Endothelial cell of umbilical vein (primary cell): ENCODE measurements at places on chromosomes 16 and 17. TPM values are rescaled to one million over a fixed set of nuclear protein-coding genes. Genes with fewer than 3 reads are reported as not detected.

- H3K27ac ChIP-seq = no peak overlapping the region
- H3K4me3 ChIP-seq = no peak overlapping the region
- no peaks in the 10 kb centered on the region for H3K4me1 ChIP-seq
- no peaks in the 10 kb centered on the region for H3K36me3 ChIP-seq
Measured at GRCh38 chr16:50862818-50863643, 121.1 kb downstream of the CYLD start.

DNA sequence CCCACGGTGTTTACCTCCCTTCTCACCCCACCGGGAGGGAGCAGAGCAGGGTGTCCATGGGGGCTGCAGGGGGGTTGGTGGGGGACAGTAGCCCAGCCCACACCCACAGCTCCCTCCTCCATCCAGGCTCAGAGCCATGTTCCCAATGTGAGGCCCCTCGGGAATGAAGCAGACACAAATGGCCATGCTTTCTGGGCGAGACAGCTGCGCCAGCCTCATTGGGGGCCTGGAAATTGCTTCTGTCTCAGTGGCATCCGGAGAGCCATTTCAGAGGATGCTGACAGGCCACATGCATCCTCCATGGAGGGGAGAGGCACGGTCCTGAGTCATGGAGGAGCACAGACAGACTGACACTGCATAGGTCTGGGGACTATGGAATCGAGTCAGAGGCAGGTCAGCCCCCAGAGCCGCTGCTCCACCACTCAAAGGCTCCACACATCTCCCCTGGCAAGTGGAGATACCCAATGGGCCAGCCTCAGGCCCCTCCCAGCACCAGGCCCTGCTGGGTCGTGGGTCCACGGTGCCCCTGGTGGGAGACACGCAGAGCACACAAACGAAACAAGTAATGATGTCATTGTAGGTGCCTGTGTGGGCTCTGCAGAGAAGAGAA, 59.6 kb upstream of the ENPP7 start:
- DNase-seq = no peak
- H3K27me3 ChIP-seq = no peaks in the 10 kb centered on the region
- no peak overlapping the region for H3K4me3 ChIP-seq
- H3K4me1 ChIP-seq = no peaks in the 10 kb centered on the region
- no peak overlapping the region for H3K27ac ChIP-seq
- H3K36me3 ChIP-seq = no peaks in the 10 kb centered on the region

- H3K36me3 ChIP-seq = no peaks in the 10 kb centered on the region
- peaks cover 2% of the 10 kb centered on the region for H3K27me3 ChIP-seq
- DNase-seq = no peak
- no peaks in the 10 kb centered on the region for H3K4me1 ChIP-seq
Measured at GRCh38 chr16:85979605-85980004, 80.6 kb downstream of the IRF8 start.

The HEATR9 gene
- total RNA-seq = not detected in 2 replicates

The KRTAP1-1 gene
- total RNA-seq = not detected in 2 replicates

- peaks cover 22% of the 10 kb centered on the region for H3K4me1 ChIP-seq
- peak; percentile 72 for DNase-seq
- H3K27ac ChIP-seq = peak overlapping the region; percentile 71
- H3K36me3 ChIP-seq = peaks cover 23% of the 10 kb centered on the region
- H3K27me3 ChIP-seq = no peaks in the 10 kb centered on the region
- H3K4me3 ChIP-seq = no peak overlapping the region
Measured at GRCh38 chr17:43517615-43518386, 28.3 kb downstream of the ETV4 start.

The CSF3 gene
- total RNA-seq = 2.4 and 2.9 TPM in 2 replicates

The MOSMO gene
- total RNA-seq = 22.0 and 23.2 TPM in 2 replicates

DNA sequence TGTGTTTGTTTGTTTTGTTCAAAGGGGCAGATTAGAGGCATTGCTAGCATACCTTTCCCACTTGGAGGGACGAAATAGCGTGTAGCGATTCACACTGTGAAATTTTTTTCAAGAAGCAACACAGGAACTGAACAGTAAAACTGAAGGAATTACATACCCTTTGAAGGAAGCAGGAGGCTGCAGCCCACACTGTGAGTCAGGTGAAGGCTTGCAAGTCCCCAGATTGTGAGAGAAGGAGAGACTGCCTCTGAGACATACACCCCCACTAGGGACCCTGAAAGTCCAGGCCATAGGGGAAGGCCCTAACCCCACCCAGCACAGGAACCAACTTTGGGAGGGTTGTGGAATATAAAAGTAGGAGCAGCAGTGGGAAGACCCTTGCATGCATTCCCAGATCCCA, 69.6 kb upstream of the HS3ST3A1 start:
- no peak overlapping the region for H3K4me3 ChIP-seq
- H3K27ac ChIP-seq = no peak overlapping the region
- no peaks in the 10 kb centered on the region for H3K36me3 ChIP-seq
- H3K4me1 ChIP-seq = no peaks in the 10 kb centered on the region
- H3K27me3 ChIP-seq = no peaks in the 10 kb centered on the region

The MAP2K4 gene
- total RNA-seq = 17.5 and 21.0 TPM in 2 replicates

GRCh38 chr16:31868691-31869167, 4.9 kb upstream of the ZNF267 start:
- no peaks in the 10 kb centered on the region for H3K36me3 ChIP-seq
- peaks cover 24% of the 10 kb centered on the region for H3K4me1 ChIP-seq
- no peak overlapping the region for H3K4me3 ChIP-seq
- peak overlapping the region; percentile 56 for H3K27ac ChIP-seq
- peaks cover 2% of the 10 kb centered on the region for H3K27me3 ChIP-seq
- DNase-seq = peak; percentile 77

- H3K4me3 ChIP-seq = no peak overlapping the region
- peaks cover 45% of the 10 kb centered on the region for H3K4me1 ChIP-seq
- peak overlapping the region; percentile 63 for H3K27ac ChIP-seq
- DNase-seq = peak; percentile 23
Measured at GRCh38 chr17:2395258-2396181, 5.3 kb downstream of the MNT start.

The GDPD1 gene
- 4.3 and 4.9 TPM in 2 replicates for total RNA-seq

The TMIGD1 gene
- not detected in 2 replicates for total RNA-seq

GRCh38 chr17:59521465-59522126, 43.8 kb upstream of the DHX40 start:
- H3K27me3 ChIP-seq = peaks cover 9% of the 10 kb centered on the region
- no peak overlapping the region for H3K4me3 ChIP-seq
- H3K4me1 ChIP-seq = no peaks in the 10 kb centered on the region
- H3K27ac ChIP-seq = no peak overlapping the region
- no peaks in the 10 kb centered on the region for H3K36me3 ChIP-seq

DNA sequence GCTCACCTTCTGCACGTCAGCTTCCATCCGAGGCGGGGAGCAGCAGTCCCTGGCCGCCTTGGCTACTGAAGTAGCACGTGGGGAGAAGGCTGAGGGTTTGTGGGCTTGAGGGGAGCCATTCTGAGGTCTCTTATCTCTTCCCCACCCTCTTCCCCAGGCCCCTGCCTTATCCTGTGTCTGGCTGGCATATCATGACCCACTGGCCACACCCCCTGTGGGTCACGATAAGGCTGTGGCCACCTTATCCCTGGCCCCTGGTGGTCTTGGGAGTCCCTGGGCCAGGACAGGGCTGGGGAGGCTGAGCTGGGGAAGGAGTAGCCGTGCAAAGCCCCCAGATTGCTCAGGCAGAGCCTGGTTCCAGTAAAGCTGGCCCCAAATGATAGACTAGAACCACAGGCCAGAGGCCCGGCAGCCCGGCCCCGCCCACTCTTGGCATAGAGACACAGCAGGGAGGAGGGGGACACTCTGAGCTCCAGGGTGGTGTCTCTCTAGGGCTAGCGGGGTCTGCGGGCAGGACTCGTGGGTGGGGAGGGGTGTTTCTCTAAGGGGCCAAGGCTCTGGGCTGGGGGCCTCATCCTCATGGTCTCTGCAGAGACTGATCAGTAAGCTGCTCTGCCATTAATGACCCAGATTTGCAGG, 7.6 kb downstream of the SPNS2 start:
- peaks cover 34% of the 10 kb centered on the region for H3K4me1 ChIP-seq

DNA sequence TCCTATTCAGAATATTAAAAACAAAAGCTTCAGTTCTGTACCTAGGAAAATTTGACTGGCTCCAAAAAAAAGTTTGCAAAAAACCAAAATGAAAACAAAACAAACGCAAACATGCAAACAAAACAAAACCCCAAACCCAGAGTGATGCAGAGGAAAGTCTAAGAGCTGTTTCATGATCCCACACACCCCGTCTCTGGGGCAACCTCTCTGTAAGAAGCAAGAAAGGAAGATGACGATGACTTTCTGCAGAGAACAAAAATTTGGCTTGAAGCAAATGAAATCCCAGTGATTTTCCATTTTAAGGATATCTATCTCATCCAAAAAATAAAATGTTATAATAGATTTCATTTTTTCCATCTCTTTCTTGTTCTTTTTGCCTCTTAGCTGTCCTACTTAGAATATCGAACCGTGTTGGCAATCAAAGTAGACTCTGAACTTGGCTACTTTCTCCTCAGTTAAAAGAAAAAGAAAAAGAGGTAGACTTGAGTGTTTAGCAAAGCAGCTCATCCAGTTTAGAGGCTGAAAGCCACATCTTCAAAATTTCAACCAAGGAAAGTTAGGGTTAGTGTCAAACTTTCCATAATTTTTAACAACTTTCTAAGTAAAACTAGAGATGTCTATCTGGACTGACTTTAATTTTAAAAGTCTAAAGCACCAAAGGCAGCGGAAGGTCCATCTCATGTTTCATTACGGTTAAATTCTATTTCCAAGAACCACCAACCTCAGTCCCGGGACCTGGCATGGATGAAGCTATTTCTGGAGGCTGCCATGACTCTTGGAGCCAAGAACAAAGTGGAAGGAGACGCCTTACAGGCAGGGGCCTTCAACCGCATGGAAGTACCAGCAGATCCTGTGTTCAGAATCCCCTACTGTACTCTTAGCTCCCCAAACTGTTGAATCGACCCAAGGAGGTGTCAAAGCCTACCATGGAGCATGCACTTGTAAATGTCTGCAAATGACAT, 180.8 kb downstream of the XYLT1 start:
- H3K36me3 ChIP-seq = no peaks in the 10 kb centered on the region
- H3K4me3 ChIP-seq = no peak overlapping the region
- H3K27me3 ChIP-seq = no peaks in the 10 kb centered on the region
- DNase-seq = no peak

DNA sequence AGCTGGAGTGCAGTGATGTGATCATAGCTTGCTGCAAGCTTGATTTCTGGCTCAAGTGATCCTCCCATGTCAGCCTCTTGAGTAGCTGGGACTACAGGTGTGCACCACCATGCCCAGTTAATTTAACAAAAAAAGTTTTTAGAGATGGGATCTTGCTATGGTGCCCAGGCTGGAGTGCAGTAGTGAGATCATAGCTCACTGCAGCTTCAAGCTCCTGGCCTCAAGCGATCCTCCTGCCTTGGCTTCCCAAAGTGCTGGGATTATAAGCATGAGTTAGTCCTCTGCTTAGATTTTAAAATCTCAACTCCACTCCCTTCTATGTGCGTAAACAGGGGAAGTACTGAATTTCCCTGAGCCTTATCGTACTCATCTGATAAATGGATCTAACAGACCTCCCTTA, 6.3 kb downstream of the RABEP2 start:
- no peak for DNase-seq
- H3K36me3 ChIP-seq = no peaks in the 10 kb centered on the region
- no peaks in the 10 kb centered on the region for H3K4me1 ChIP-seq
- H3K27me3 ChIP-seq = no peaks in the 10 kb centered on the region
- no peak overlapping the region for H3K4me3 ChIP-seq

The NKD1 gene
- 0.32 TPM in 1 of 2 replicates, not detected in the other for total RNA-seq

DNA sequence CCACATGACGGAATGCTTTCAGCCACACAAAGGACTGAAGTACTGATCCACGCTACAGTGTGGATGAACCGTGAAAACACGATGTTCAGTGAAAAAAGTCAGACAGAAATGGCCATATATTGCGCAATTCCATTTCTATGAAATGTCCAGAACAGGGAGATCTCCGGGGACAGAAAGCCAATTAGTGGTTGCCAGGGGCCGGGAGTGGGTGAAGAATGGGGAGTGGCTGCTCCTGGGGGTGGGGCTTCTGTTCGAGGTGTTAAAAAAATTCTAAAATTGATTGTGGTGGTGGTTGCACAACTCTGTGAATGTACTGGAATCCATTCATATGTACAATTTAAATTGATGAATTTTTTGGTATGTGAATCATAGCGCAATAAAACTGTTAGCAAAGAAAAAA, 154.8 kb upstream of the HSBP1 start:
- H3K27me3 ChIP-seq = no peaks in the 10 kb centered on the region
- H3K4me3 ChIP-seq = no peak overlapping the region
- H3K36me3 ChIP-seq = no peaks in the 10 kb centered on the region
- no peaks in the 10 kb centered on the region for H3K4me1 ChIP-seq

- H3K4me1 ChIP-seq = no peaks in the 10 kb centered on the region
- H3K27me3 ChIP-seq = no peaks in the 10 kb centered on the region
- no peak overlapping the region for H3K27ac ChIP-seq
- no peak for DNase-seq
Measured at GRCh38 chr16:61366006-61366405, 670.2 kb downstream of the CDH8 start.

- no peaks in the 10 kb centered on the region for H3K27me3 ChIP-seq
- no peaks in the 10 kb centered on the region for H3K4me1 ChIP-seq
- H3K27ac ChIP-seq = no peak overlapping the region
- no peaks in the 10 kb centered on the region for H3K36me3 ChIP-seq
Measured at GRCh38 chr17:32993977-32994376, 2.3 kb downstream of the SPACA3 start.

DNA sequence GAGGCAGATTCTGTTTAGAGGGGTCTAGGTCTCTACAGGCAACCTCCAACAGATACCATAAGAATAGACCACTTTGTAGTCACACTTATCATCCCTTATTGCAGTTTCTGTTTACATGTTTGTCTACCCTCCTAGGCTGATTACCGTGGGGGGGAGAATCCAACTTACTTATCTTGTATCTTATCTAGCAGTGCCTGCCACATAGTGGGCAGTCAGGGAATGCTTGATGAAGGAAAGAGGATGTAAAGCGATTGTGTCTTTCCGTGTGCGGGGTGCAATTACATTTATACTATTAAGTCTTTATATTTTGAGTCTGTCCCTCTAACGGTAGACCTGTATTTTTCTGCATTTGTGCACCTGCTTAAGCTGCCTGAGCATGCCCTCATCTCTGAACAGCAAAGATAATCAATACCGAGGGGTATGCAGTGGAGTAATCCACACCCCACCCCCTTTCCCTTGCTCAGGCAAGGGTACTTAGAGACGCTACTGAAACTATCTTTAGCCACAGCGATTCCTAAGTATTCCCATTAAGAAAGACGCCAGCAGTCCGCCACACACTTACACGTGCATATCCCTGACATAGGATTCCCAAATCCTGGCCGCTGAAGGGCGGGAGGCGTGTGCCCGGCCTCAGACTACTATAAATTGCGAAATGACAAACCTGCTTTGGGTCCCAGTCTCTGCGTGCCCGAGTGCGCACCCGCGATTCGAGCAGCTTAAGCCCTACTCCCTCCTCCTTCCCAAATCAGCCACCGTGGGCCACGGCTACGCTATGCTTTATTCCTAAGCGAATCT, 635 bp upstream of the AATF start:
- H3K36me3 ChIP-seq = peaks cover 2% of the 10 kb centered on the region
- no peak overlapping the region for H3K27ac ChIP-seq
- peak overlapping the region; percentile 20 for H3K4me3 ChIP-seq
- peaks cover 14% of the 10 kb centered on the region for H3K4me1 ChIP-seq
- DNase-seq = no peak
- peaks cover 43% of the 10 kb centered on the region for H3K27me3 ChIP-seq

The ZG16 gene
- total RNA-seq = not detected in 2 replicates

GRCh38 chr16:84183572-84183875, 3.3 kb downstream of the TAF1C start:
- H3K4me3 ChIP-seq = no peak overlapping the region
- peaks cover 17% of the 10 kb centered on the region for H3K4me1 ChIP-seq
- no peak for DNase-seq

GRCh38 chr17:45347444-45347843, 30.6 kb upstream of the MAP3K14 start:
- H3K27me3 ChIP-seq = no peaks in the 10 kb centered on the region
- no peak overlapping the region for H3K4me3 ChIP-seq
- no peak for DNase-seq
- peaks cover under 1% of the 10 kb centered on the region for H3K4me1 ChIP-seq
- no peak overlapping the region for H3K27ac ChIP-seq
- H3K36me3 ChIP-seq = no peaks in the 10 kb centered on the region
